ENCODE measurements at places on chromosomes 2 and 18.

DNA sequence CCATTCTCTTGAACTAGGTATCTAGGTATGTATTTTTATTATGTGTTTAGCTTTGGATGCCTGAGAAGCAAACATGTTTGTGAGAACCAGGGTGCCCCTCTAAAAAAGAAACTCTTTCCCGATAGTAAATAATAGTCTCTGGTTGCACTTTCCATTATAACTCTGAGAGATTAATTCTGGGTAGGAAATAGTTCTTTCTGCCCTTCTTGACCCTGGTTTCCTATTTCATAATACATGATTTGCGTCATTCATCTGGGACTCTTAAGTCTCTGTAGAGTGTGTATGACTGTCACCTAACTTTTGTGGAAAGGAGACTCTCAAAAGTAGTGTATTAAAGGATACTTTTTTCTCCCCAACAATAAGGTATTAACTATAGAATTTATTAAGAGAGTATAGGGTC lies 31.5 kb downstream of the ACSL3 start:
- DNase-seq: no peak

DNA sequence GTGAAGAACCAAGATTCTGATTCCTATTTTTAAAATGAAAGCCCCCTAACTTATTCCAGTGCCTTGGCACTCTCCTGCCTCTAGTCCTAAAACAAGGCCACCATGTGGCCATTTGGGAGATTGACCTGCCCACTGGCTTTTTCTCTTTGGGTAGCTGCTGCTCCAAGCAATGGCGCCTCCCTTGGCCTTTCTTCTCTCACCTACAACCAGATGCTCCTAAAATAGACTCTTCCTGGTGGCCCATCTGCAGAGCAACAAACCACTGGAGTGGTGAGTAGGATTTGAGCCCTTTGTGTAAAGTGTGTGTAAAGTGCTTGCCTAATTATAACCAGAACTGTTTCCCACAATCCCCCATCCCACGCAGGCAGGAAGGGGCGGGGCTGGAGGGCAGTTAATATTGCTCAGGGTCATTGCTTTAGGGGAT lies 114.2 kb downstream of the FHOD3 start:
- DNase-seq: no peak

- DNase-seq: no peak
Observed at GRCh38 chr2:165032559-165032958, 77.2 kb upstream of the SLC38A11 start.

- DNase-seq: no peak
Observed at GRCh38 chr2:228474466-228474865, 293.0 kb upstream of the SPHKAP start.

GRCh38 chr2:149903626-149904025 lies 316.1 kb upstream of the MMADHC start:
- no peak for DNase-seq

DNA sequence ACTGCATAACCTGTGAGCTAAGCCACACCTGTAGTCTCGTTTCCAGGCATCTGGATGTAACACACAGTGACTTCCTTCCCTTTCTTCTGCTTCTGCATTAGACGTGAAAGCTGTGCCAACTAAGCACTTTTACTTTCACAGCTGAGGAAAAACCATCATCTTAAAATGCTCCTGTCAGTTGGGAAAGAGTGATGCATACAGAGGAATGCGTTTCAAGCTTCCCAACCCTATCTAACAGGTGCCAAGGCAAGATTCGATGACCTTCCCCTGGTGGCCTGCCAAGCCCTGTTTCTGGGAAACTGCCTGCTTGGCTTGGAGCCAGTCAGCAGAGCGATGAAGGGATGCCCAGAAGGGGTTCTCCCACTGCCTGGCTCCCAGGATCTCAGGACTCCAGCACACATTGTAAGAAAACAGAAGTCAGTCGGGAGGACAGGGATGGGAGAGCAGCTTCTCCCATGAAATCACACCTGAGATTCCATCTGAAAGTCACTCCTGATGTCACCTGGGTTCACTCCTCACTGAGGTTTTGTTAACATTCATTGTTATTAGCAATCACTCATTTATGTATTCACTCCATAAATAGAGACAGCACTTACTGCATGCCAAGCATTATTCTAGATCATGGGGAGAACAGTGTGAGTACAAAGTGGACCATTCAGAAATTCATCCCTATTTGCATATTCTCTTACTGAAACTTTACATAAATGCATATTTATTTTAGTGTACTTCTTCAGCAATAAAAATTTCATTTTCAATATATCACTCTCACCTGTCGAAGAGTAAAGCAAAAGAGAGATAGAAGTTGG lies 64.1 kb downstream of the DTNA start:
- no peak for DNase-seq

DNA sequence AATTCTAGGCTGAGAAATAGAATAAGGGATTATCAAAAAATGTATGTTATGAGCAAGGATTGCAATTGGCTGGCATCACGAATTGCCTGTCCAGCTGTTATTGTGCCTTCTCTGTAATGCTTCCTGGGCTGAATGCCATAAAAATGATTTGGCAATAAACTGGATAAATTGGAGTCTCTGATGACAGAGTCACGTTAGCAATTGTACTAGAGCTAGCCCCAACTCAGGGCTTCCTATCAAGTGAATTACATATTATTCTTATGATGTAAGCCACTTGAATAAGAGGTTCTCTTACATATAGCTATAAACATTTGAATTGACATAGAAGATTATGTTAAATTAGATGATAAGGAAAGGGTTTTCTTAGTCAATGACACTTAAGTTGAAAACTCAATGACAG lies 607.5 kb upstream of the REG3G start:
- no peak for DNase-seq

DNA sequence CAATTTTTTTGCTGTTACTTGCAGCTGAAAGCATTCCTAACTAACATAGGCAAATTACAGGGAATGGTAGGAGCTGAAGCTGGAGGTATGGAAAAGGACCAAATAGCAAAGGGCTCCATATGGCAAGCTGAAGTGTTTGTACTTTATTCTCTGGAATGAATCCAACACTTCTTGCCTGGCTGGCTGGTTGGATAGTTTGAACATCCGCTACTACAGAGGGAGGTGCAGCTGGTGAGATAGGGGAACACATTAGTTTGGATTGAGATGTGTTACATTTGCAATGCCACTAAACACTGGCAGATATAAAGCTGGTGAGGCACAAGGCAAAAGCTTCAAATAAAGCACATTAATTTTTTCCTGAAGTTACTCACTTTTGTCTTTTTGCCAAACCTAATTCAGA lies 291.5 kb downstream of the SP3 start:
- no peak for DNase-seq

DNA sequence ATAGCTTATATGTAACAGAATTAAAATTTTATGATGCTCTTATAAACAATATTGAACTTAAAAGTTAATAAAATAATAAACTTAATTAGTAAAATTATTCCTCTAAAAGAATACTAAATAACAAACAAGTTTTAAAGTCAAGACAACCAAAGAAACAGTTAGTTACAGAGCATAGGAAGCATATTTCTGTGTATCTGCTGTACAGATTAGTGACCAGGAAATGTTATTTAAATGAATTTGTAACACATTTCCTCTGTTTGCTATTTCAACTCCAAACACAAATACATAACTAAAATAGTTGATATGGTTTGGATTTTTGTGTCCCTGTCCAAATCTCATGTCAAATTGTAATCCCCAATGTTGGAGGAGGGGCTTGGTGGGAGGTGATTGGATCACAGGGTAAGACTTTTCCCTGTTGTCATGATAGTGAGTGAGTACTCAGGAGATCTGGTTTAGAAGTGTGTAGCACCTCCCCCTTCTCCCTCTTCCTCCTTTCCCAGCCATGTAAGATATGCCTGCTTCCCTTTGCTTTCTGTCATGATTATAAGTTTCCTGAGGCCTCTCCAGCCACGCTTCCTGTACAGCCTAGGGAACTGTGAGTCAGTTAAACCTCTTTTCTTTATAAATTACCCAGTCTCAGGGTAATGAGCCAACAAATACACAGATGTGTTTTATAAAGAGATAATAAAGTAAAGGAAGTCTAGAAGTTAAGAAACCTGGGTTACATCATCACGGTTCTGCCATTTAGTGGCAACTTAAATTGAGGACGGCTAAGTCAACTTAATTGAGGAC lies 51.8 kb downstream of the ROCK2 start:
- no peak for DNase-seq

DNA sequence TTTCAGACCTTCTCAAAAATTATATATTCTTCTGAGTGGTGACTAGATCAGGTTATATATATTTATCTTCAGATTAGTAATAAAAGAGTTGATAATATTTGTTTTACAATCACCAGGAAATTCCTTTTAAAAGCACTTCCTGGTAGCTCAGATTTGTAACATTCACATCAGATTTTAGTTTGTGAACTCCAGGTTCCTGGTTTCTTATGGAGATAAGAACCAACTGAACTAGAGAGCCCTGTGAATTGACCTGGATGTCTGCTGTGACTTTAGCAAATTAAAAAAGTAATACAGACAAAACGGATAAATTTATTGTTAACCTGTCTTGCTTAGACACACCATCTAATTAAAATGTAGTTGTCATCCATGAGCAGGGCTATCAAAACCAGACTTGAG lies 868.7 kb downstream of the BCL11A start:
- DNase-seq: no peak

- no peak for DNase-seq
Observed at GRCh38 chr18:51098082-51098481, 68.1 kb downstream of the SMAD4 start.

- DNase-seq: no peak
Observed at GRCh38 chr2:181074457-181074856, 94.1 kb downstream of the UBE2E3 start.

All from effector memory CD8-positive, alpha-beta T cell (primary cell).